ENCODE measurements at places on chromosomes 16 and 17.

DNA sequence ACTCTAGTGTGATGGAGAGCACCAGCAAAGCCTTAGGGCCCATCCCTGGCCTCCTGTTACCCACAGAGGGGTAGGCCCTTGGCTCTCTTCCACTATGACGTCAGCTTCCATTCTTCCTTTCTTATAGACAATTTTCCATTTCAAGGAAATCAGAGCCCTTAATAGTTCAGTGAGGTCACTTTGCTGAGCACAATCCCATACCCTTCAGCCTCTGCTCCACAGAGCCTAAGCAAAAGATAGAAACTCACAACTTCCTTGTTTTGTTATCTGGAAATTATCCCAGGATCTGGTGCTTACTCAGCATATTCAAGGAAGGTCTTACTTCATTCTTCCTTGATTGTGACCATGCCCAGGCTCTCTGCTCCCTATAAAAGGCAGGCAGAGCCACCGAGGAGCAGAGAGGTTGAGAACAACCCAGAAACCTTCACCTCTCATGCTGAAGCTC is at the start of gene CCL8:
Gene CCL8 (plus strand): TSS at position 397 of the 445 bp plus-strand sequence. CDS start 67 bp downstream, outside the sequence.
- no peak for DNase-seq

- DNase-seq: no peak
Observed at GRCh38 chr16:77788181-77789084, at the start of gene VAT1L. TSS of gene VAT1L (plus strand) at chr16:77788564. CDS start at chr16:77788683, 119 bp downstream.

- DNase-seq: no peak
Observed at GRCh38 chr17:78001612-78002011, 43.1 kb downstream of the TNRC6C start.

GRCh38 chr17:59565959-59566324 is 532 bp downstream of the DHX40 start:
- peak; percentile 76 for DNase-seq

GRCh38 chr16:11117576-11118211 is 138.3 kb downstream of the SOCS1 start:
- no peak for DNase-seq

DNA sequence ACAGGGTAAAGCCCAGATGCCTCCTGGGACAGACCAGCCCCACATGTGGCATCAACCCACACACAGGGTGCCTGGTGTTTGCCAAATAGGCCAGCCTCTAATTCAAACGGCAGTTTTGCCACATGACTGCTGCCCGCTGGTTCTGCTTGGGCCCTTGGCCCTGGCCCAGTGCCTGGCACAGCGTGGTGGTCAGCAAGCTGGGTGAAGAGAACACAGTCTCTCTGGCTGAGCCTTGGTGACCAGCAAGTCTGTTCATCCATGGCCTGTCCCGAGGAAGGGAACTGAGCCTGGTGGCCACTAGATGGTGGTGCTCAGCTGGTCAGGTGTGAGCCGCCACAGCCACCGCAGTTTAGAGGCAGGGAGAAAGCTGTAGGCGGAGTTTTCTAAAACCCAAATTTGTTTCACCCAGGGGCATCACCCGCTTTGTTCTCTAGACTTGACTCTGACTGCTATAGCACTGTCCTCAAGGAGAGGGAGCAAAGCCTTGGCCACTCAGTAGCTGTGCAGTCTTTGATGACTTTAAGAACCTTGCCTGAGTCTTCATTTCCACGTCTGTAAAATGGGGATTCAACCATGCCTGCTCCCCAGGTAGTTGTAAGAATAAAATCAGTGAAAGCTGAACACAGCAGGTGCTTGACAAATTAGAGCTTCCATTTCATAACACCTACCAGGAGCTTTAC is 4.7 kb upstream of the GFAP start:
- peak; percentile 63 for DNase-seq

GRCh38 chr16:4341250-4341649 is 9.9 kb downstream of the PAM16 start:
- DNase-seq: no peak

DNA sequence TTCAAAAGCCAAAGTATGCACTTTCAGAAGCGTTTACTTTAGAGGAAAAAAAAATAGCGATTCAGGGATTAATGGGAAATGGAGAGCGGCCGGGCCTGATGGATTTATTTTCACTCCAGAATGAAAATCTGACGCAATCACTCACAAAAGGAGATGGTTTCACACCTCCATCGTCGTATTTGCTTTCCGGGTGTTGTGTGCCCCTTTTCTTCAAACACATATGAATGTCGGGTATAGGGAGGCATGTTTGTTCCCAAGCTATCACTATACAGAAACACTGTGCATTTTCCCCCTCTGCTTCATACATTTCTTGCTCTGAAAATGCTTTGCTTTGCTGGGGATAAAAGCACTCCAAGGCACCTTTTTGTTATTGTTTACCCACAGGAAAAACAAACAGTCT is 562.2 kb upstream of the ZFHX3 start:
- DNase-seq: no peak

DNA sequence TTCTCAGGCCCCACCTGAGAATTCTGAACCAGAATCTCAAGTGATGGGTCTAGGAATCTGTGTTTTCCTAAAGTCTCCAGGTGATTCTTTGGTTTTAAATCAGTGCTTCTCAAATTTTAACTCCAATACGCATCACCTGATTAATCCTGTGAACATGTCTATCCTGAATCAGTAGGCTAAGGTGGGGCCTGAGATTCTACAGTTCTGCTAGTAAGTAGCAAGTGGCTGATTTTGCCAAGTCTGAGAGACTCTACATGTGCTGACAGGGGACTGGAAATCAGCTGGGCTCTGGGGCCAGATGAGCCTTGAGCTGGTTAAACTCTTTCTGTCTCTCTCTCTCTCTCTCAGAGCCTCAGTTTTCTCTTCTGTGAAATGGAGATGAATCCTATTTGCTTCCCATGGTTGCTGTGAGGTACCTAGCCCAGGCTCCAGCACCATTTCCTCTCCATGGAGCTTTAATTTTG is 9.0 kb downstream of the CCR7 start:
- no peak for DNase-seq

GRCh38 chr17:39629494-39629880 is 2.7 kb downstream of the PPP1R1B start:
- no peak for DNase-seq

DNA sequence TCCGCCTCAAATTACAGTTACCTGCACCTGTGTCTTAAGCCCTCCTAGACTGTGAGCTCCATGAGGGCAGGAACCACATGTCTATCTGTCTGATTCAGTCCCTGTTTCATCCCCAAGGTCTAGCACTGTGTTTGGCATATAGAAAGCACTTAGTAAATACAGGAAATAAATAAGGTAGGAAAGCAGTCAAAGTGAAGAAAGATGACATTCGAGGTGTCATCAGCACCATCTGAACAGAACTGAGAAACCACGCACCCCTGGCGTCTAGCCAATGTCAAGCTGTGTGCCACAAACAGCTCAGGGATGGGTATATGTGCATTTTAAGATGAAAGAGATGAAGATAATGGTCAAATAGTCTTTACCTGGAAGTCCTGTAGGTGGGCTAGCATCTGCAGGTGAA is 79.6 kb upstream of the ATP2A3 start:
- peak; percentile 66 for DNase-seq

GRCh38 chr17:33438139-33438538 is 145.0 kb upstream of the ASIC2 start:
- DNase-seq: no peak

- no peak for DNase-seq
Observed at GRCh38 chr16:88588148-88588547, 17.9 kb downstream of the ZC3H18 start.

- DNase-seq: peak; percentile 23
Observed at GRCh38 chr17:42270170-42270535, 6.0 kb downstream of the STAT5B start.

GRCh38 chr16:85262558-85263238 is 150.4 kb upstream of the CIBAR2 start:
- no peak for DNase-seq

- no peak for DNase-seq
Observed at GRCh38 chr16:86772671-86773353, 194.5 kb downstream of the FOXL1 start.

DNA sequence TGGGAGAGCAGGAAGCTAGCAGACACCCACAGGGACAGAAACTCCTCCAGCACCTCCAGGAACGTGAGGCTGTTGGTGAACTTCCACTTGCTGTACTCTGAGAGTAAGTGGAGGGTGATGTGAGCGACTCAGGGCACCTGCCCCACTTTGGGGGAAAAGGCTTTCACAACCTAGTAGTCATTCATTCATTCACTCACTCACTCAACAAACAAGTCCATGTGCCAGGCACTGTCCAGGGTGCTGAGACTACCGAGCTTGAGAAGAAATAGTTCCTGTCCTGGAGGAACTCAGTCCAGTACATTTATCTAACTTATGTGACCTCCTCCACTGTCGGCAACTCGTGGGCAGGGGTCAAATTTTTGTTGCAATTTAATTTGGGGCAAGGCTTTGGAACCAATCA is 26.6 kb downstream of the LGALS9 start:
- DNase-seq: no peak

DNA sequence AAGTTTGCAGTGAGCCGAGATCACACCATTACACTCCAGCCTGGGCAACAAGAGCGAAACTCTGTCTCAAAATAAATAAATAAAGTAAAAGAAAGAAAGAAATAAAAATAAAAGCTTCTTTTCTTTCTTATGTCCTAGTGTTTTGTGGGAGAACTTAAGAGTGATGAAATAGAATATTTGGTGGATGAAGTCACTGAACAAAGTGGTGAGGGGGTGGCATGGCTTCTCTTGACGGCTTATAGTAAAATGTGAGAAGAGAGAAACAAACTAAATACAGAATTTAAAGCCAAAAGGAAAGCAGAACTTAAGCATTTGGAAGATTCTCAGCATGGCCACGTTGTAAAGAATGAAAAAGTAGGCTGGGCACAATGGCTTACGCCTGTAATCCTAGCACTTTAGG is 15.3 kb downstream of the SGF29 start:
- no peak for DNase-seq
